MG63 (cell line): ENCODE measurements at places on chromosomes 13 and 19. TPM values are rescaled to one million over a fixed set of nuclear protein-coding genes. Genes with fewer than 3 reads are reported as not detected.

CCL25 gene
- total RNA-seq = not detected in 2 replicates

TUBB4A gene
- 0.03 TPM in 1 of 2 replicates, not detected in the other for total RNA-seq

CGB2 gene
- not detected in 2 replicates for total RNA-seq

ZNF256 gene
- total RNA-seq = 1.1 and 3.2 TPM in 2 replicates

NTN5 gene
- not detected in 2 replicates for total RNA-seq

MUC16 gene
- total RNA-seq = not detected in 2 replicates

OR7A5 gene
- not detected in 2 replicates for total RNA-seq

HTR2A gene
- total RNA-seq = not detected in 2 replicates

DNA sequence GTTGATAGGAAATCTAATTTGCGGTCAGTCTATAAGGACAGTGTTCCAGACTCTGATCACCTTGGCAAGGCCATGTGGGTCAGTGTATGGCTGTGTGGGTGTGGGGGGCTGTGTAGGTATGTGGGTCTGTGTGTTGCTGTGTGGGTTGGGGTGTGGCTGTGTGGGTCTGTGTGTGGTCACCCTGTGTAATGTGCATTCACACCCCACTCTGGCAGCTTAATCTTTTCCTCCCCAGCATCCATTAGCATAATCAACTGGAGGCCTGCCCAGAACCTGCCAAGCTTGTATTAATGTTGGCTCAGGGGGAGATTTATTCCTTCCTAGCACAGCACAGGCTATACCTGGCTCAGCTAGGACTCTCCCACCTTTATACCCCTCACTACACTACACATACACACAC lies 203.2 kb downstream of the TUBA3C start:
- DNase-seq = no peak

DNA sequence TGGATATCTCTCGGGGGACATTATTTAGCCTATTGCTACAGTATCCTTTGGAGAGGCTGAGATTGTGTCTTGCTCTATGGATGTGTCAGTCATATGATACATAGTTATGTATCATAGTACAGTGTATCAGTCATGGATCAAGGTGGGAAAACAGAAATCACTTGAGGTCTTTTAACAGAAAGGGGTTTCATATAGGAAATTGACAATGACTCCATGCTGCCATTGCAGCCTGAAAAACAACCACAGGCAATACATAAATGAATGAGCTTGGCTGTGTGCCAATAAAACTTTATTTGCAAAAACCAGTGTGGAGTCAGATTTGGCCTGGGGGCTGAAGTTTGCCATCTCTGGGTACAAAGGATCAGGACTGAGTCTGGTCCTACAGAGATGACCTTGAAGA lies 35.4 kb downstream of the COLGALT1 start:
- DNase-seq = no peak

DNA sequence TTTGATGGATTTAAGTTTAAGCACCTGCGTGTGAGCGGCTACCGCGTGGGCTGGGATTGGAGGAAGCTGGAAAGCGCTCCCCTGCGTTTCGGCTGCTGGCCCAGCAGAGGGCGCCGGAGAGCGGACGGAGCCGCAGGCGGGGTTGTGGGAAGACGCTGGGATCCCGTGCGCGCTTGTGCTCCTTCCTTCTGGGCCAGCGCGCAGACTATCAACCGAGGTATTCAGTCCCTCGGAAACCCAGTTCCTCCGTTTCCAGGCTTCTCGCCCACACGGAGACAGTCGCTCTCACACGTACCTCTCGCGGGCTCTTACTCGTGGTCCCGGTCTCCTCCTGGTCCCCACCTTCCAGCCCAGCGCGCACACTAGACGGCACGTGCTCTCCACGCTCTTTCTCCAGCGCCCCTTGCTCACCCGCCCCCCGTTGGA lies 28.8 kb downstream of the EPN1 start:
- DNase-seq = no peak

DNA sequence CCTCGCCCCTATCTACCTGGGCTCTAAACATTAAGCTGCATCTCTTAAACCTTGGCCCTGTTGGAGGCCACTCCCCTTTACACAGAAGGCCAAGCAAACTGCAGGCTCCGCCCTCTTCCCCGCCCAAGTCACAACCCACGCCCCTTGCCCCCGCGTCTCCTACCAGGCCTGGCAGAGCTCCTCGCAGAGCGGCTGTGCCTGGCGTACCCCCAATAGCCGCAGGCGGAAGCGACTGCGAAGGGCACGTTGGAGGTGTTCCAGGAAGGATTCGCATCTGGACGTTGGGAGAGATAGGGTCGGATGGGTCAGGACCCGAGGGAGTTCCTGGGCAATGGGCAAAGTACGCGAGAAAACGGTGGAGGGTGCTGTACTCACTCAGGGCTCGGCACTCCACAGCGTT lies 5.9 kb downstream of the RTBDN start:
- DNase-seq = peak; percentile 64

DNA sequence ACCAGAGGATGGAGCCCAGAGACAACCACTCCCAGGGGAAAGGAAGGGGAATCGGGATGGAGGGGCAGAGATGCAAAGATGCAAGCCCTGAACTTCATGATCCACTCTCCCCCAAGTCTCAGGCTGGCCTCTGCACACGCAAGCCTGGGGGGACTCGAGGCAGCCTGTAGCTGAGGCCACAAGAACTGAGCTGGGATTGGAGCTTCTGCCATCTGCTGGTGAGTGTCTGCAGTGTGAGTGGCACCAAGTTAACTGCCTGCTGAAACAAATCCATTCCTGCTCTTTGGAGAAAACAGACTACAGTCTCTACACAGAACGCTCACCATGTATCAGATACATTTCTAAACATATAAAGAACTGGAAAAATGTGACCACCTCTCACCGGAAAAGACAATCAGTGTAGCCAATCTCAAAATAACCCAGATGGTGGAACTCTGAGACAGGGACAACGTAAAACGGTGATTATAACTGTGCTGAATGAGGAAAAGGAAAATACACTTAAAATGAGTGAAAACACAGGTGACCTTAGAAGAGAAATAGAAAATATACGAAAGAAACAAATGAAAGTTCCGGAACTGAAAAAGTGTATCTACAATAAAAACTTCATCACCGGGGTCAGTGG lies 62.1 kb downstream of the KLF2 start:
- DNase-seq = peak; percentile 43

GRCh38 chr19:18160971-18161635 lies 8.1 kb downstream of the PIK3R2 start:
- DNase-seq = peak; percentile 59

- no peak for DNase-seq
These were observed 13.8 kb downstream of the EPS15L1 start for GRCh38 chr19:16457954-16458331.

- DNase-seq = no peak
These were observed 573.7 kb downstream of the GPC6 start for GRCh38 chr13:93800342-93800741.

- DNase-seq = no peak
These were observed 2.9 kb downstream of the RASIP1 start for GRCh38 chr19:48737360-48737998.

DNA sequence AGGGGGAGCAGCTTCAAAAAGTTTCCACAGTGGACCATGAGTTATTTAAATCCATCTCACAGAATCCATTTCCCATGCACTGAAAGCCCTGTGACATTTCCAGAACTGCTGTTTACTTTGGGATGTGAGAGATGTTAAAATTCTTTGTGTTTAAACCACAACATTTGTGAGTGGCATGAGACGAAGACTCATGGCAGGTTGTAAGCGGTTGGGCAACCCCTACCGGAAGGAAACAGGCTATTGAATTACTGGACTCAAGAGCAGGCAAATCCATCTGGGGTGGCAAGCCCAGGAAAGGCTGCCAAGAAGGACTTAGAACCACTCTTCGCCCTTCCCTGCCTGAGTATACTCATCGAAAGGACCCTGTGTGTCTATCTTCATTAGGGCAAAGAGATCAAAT lies 22.3 kb upstream of the CLDN10 start:
- peak; percentile 93 for DNase-seq

DNA sequence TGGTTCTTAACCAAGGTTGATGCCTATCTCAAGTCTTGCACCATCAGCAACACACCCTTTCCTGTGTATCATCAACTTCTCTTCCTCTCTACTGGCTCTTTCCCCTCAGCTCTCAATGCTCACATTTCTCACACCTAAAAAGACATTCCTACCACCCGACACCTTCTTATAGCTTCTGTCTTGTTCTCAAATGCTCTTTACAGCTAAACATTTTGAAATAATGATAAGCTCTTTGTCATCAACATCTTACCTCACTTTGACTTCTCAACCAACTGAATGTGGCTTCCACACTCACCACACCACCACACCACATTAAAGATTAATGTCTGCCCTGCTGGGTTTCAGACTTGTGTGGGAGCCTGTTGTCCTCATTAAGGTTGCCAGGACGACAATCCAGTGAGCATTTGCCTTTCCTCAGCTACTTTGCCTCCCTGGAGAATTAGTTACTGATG lies 67.8 kb downstream of the RXFP2 start:
- DNase-seq = no peak

GRCh38 chr19:1906985-1907562 lies 1.9 kb downstream of the ADAT3 start:
- DNase-seq = no peak

DNA sequence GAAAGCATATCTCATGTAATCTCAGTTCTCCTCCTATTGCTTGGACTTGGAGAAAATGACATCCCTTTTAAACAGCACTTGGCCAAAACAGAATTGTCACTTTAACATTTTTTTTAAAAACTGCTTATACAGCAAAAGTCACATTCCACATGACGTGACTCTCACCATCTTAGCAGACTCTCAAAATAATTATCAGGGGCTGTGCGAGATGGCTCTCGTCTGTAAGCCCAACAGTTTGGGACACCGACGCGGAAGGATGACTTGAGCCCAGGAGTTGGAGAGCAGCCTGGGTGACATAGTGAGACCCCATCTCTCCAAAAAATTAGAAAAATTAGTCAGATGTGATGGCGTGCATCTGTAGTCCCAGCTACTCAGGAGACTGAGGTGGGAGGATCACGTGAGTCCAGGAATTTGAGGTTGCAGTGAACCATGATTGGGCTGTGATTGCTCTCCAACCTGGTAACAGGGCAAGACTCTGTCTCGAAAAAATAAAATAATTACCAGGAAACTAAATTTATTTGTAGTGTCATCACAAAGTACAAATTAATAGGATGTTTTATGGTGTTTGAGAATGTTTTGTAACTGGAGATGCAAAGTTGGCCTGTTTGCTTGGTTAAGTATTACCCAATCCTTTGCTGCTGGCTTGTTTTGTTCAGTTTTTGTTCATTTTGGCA lies 8.8 kb downstream of the SAFB start:
- DNase-seq = no peak

DNA sequence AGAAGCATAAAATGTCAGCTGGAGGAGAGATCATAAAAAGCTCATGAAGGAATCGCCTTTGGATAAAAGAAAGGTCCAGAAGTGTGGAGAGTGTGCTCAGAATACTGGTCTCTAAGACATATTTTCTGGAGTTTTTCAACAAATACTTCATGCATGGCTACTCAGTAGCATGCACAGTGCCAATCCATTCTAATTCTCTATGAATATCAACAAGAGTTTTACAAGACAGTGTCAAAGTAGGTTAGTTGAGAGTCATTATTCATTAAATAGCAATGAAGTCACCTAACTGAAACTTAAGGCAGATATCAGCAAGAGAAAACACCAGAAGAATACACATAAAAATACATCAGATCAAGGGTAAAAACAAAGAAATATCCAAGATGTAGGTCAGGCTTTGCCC lies 1243.2 kb upstream of the SLC10A2 start:
- DNase-seq = no peak

GRCh38 chr13:69585656-69586055 lies 522.0 kb upstream of the ATXN8OS start:
- DNase-seq = no peak

- peak; percentile 62 for DNase-seq
These were observed at the start of gene KLK7 for GRCh38 chr19:50983625-50984292. KLK7 (minus strand) TSS chr19:50983917; CDS start chr19:50982399, 1,518 bp downstream.

DNA sequence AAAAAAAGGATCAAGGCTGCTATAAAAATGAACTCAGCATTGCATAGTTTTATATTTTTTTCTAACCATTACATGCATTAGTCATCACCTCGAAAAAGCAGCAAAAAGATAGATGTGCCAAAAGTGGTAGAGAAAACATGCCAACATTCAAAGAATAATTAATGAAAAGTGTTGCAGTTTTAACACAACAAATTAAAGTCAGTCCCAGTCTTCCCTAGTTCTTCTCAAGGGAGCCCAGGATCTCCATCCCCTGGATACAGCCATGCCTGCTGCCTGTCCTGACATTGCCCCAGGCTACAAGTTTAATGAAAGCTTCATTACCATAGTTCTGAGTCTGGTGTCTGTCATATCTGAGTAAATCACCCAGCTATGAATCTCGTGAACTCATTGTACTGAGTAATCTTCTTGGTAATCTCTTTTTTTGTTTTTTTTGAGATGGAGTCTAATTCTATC lies 116.6 kb upstream of the KLF12 start:
- DNase-seq = peak; percentile 19

DNA sequence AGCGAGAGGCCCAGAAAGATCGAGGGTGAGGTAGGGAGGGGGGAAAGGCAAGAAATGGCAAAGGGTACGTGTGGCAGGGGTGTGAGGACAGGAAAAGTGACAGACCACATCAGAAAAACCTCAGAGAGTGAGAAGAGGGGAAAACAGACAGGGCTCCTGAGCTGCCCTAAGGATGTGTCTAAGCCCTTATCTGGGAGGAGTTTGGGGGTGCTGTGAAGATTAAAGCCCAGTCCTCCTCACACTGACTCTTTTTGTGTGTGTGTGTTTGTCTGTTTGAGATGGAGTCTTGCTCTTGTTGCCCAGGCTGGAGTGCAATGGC lies 703 bp upstream of the PTH2 start:
- DNase-seq = no peak

GRCh38 chr19:2438178-2438577 lies 10.8 kb upstream of the TIMM13 start:
- DNase-seq = no peak

DNA sequence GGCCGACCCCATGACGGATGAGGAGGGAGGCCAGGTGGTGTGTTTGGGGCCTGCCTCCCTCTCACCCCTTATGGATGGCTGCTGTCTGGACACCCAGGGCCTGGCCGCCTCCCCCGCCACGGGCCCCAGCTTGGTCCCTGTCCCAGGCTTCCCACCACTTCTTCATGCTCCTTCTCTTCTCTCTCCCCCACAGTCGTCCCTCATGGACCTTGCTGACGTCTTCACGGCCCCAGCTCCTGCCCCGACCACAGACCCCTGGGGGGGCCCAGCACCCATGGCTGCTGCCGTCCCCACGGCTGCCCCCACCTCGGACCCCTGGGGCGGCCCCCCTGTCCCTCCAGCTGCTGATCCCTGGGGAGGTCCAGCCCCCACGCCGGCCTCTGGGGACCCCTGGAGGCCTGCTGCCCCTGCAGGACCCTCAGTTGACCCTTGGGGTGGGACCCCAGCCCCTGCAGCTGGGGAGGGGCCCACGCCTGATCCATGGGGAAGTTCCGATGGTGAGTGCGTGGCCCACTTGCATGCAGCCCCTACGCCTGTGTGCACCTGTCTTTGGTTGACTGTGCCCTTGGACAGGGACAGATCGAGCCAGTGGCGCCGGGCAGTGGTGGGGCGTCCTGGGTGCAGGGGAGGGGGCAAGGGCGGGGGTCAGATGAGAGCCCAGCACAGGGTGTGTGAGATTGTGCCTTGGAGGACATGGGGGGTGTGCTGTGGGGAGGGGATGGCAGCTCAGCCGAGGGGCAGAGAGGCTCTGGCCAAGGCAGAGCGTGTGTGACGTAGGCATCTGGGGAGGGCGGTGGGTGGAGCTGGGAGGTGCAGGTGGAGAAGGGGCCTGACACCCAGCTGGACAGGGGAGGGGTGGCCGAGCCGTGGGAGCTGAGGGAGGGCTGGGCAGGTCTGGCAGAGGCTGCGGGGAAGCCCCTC lies 16.8 kb downstream of the EPN1 start:
- no peak for DNase-seq

- DNase-seq = no peak
These were observed 10.2 kb downstream of the PPP1R14A start for GRCh38 chr19:38245826-38246498.

- DNase-seq = no peak
These were observed 512 bp downstream of the MED4 start for GRCh38 chr13:48094404-48094780.
